ENCODE measurements at places on chromosomes 5 and 9.
A peak's percentile ranks its signal among the peaks of the same experiment; 100 is the strongest.

- peak; percentile 83 for DNase-seq
Observed at GRCh38 chr5:34656001-34656699, at the start of gene RAI14. Gene RAI14 (plus strand): TSS chr5:34656328. CDS start chr5:34686920, 30,592 bp downstream.

- no peak for DNase-seq
Observed at GRCh38 chr5:157469073-157469472, 9.1 kb downstream of the NIPAL4 start.

DNA sequence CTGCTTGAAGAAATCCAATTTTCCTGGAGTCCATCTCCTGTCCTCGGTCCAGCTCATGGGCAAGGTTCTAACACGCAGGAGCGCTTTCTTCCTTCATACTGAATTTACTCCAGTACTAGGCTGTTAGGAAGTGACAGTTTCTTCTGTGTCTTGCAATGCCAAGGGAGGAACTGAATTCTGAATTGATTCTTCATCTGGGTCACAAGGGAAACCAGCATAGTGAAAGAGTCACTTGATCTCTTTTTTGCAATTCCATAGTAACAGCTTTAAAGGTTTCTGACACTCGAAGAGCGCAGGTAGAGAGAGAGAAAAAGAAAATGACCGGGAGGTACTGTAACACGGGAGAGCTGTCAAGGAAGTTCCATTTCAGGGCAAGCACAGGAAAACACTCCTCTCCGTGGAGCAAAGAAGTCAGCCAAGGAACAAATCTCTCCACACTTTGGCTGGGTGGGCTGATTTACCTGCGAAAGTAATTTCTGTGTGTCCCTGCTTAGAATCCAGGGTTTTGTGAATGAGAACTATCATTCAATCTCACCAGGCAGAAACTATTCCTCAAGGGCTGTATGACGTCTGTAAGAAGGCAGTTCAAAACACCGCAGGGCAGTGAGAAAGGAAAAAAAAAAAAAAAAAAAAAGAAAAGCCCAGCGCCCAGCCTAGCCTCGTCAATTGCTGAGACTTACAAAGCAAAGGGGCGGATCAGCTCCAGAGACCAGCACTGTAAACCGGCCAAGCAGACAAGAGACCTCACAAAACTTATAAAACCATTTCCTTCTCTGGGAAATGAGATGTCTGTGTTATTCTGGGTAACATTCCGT lies 617.8 kb downstream of the PDE4D start:
- peak; percentile 70 for DNase-seq

DNA sequence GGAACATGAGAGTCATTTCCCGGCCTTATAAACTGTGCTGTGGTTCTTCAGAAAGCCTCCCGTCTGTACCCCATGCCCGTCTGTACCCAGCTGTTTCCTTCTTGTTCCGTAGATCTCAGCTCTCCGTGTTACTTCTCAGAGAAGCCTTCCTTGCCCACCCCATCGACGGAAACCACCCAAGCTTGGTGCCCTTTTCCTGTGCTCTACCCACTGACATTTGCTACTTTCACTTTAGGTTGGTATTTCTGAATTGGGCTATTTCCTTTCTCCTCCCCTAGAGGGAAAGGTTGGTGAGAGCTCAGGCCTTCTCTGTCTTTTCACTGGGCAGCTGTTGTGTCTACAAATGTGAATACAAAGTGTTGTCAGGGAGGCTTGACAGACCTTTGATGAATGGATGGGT lies 764.5 kb upstream of the ADAMTS16 start:
- no peak for DNase-seq

DNA sequence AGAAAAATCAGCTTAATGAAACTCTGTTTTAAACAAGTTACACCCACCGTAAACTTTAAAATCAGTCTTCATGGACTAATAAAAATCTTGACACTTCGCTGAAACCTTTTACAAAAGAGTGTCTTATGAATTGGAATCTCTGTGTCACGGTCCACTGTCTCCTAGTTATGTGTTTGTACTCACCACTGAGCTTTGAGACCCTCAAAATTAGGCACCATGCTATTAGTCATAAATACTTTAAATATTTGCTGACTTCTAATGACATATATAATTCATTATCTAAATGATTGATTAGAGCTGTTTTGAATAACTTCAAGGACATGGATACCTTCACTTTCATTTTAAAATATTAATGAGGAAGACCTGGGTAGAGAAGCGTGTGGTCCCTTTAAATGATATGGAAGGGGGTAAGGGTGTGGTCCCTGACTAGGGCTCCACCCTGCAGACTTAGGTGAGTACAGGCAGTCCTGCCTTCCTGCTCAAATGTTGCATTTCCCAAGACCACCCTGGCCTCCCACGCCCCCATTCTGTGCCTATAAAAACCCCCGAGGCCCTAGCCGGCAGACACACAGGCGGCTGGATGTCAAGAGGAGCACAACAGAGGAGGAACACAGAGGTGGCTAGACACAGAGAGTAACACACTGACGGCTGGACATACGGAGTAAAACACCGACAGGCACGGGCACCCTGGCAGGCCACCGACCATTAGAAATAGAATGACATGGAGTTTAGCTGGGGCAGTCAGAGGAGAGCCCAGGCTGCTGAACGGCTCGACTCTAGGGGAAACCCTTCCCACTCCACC lies 179.0 kb upstream of the CDH9 start:
- no peak for DNase-seq

- peak; percentile 81 for DNase-seq
Observed at GRCh38 chr9:72257814-72258213, 107.2 kb downstream of the ZFAND5 start.

DNA sequence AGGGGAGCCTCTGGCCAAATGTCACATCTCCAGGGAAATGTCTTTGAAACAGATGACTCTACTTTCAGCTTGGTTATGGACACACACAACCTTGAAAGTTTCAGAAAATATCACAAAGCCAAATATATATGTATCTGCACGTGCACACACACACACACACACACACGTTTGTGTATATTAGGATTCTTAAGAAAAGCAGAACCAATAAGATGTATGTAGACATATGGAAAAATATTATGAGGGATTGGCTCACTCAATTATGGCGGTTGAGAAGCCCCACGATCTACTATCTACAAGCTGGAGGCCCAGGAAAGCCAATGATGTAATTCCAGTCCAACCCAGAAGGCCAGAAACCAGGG lies 194.9 kb downstream of the PALM2AKAP2 start:
- no peak for DNase-seq

- DNase-seq: peak; percentile 93
Observed at GRCh38 chr5:106873568-106873967, 797.2 kb downstream of the EFNA5 start.

DNA sequence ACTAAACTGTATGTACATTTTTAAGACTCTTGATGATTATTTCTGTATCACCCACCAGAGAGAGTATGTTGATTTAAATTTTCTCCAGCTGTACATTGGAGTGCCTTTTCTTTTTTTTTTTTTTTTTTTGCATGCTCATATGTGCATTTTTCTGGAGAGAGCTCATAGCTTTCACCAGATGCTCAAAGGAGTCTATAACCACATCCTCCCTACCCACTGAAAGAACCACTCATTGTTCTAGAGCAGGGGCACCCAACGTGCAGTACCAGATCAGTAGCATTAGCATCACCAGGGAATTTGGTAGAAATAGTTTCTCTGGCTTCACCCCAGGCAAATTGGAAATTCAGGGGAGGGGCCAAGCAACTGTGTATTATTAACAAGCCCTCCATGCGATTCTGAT lies 53.9 kb upstream of the TMEM171 start:
- no peak for DNase-seq

- peak; percentile 99 for DNase-seq
Observed at GRCh38 chr9:137083394-137084004, 3.3 kb upstream of the MAN1B1 start.

GRCh38 chr5:142902186-142902965 lies 132.2 kb downstream of the ARHGAP26 start:
- DNase-seq: no peak

DNA sequence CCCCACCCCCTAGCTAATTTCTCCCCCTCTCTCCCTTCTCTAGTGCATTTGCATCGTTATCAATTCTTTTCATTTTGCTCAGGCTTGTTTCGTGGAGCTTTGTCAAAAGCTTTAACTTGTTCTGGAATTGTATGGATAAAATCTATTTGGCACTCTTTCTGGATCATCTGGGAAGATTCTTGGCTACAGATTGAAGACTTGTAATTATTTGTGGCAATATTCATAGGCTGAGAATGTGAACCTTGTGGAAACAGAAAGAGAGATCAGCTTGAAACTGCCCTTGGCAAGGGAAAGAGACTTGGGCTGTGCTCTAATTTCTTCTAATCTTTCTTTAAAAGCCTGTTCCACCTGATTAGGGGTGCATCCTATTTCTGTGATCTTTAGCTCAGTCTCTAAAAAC lies 340.6 kb upstream of the DAB2 start:
- no peak for DNase-seq

- peak; percentile 53 for DNase-seq
Observed at GRCh38 chr5:138544181-138545134, 1.4 kb upstream of the ETF1 start.

DNA sequence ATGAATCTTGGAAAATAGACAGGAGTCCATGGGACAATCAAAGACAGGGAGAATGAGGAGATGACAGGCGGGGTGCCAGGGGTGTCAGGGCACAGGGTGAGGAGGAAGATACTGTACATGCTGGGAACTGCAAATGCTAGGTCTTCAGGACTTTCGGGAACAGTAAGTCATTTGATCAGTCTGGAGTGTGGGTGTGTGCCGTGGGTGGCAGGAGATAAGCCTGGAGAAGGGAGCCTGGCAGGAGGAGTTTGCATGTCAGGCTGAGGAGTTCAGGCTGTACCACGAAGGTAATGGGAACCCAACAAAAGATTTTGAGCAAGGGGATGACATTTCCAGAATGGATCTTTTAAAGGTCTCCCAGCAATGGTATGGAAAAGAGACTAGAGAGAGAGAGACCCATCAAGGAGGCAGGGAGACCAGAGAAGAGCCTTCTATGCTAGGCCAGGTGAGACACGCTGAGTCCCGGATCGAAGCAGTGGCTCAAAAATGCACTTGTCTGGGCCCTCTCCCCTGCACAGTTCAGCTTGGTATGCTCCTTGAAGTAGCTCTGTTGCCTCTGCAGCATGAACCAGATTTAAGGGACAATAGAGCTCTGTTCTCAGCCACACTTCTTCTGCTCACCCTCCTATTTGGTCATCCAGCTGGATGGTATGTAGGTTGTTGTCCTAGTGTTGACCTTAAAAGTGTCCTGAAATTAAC lies 77.0 kb upstream of the FER start:
- DNase-seq: no peak

Data from epithelial cell of esophagus (primary cell).